ENCODE measurements at places on chromosomes 12 and 14.

- no peak for DNase-seq
Observed at GRCh38 chr12:95473231-95473883, 595 bp upstream of the METAP2 start.

DNA sequence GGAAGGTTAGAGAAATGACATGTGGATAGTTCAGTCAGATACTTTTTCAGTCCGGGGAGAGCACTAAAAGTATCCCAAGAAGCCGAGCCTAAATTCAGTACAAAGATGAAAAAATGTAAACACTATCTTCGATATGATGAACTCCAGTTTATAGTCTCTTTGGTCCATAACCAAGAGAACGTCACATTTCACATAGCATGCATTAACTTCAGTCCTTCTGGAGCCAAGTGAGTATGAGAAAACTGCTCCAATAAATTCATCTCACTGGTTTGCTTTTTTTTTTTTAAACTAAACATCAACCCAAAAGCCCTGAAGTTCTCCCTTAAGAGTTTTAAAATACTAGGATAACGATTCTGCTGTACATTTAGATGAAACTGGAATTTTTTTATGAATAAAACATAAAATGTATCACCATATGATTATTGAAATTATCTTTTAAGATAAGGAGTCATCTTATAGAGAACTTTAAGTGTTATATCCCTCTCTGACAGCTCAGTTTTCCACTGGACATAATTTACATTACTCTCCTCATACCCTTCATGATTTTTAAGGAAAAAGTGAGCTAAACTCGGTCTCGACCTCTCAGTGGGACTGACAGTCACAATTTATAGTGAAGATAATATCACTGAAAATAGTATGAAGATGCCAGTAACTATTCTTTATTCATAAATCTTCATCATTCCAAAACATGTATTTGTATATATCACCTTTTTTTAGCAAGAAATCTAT lies 841.5 kb upstream of the FLRT2 start:
- no peak for DNase-seq

- no peak for DNase-seq
Observed at GRCh38 chr12:50655374-50655921, 108.5 kb upstream of the ATF1 start.

DNA sequence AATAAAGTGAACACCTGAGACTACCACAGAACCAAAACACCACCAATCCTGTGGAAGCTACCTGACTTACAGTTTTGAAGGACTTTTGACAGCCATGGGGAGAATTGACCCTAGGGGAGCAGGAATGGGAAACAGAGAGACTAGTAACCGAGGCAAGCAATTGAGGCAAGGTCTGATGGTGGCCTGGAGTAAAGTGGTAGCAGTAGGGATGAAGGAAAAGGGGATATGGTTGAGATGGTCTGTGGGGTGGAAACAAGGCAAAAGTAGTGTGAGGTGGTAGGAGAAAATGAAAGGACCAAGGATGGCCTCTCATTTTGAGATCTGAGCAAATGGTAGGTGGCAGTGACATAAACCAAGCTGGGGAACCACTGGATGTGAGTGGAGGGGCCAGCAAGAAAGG lies 4.2 kb upstream of the IRF9 start:
- DNase-seq: no peak

DNA sequence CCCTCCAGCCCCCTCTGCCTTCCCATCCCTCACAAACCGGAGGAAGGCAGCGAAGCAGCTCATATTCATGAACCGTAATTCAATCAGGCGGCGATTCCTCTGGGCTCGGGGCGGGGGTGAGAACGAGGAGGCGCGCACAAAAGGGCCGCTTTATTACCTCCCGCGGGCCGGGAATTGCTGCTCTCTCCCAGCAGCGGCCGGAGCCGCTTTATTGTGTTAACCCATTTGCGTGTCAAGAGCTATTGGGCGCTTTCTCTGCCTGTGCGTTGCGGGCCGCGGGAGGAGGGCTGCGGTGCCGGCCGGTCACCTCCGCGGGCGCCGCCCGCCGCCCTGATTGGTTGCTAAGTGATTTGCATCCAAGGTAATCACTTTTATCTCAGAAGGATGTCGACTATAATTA lies 4.8 kb downstream of the FAM222A start:
- DNase-seq: no peak

GRCh38 chr12:30000401-30000800 lies 216.7 kb upstream of the TMTC1 start:
- no peak for DNase-seq

GRCh38 chr12:90124914-90125313 lies 416.3 kb upstream of the ATP2B1 start:
- DNase-seq: no peak

DNA sequence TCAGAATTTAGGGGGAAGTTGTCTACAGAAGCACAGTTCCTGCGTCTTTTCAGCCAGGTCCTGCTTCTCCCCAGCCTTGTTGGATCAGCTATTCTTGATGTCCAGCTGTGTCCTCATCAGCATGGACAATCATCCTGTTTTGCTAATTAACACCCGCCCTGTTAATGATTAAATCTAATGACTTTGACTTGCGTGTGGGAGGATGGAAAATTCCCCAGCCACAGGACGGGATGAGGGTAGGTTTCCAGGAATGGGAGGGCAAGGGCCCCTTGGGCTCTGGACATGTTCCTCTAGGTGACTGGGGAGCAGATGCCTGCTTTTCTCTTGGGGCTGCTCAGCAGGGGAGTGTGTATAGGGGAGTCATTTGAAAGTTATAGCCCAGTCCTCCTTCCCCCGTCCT lies 5.3 kb upstream of the PPP1R1A start:
- DNase-seq: no peak

DNA sequence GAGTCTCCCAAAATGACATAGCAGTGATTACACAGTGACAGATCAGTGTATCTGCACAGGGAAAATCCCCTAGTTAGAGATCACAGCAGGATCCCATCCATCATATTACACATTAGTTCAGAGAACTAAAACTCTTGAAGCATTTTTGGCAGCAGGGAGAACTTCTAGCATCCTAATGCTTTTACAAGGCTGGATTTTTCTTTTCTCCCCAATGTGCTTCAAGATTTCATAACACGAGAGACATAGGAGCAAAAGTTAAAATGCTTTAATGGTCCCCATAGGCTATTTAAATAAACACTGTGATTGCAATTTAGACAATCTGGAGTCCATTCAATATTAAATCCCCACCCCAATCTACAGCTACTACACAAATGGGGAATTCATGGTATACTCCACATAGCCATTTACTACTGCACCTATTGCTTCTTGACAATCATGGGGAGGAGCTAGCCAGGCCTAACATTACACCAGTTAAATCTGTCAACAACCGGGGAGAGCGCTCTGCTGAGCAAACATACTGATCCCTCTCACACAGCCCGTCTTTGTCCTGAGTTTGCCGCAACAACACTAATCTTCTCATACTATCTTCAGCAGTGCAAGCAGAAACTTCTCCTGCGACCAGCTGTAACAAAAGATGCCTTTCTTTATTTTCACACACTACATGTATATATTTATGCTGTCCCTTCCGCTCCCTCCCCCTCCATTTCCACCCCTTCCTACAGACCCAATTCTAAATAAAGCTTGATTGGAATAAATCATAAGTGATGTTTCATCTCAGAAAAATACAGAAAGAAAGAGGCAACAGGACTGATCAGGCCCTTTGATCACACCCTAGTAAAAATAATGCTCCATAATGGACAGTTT lies 120.3 kb upstream of the SOX5 start:
- DNase-seq: peak; percentile 4

DNA sequence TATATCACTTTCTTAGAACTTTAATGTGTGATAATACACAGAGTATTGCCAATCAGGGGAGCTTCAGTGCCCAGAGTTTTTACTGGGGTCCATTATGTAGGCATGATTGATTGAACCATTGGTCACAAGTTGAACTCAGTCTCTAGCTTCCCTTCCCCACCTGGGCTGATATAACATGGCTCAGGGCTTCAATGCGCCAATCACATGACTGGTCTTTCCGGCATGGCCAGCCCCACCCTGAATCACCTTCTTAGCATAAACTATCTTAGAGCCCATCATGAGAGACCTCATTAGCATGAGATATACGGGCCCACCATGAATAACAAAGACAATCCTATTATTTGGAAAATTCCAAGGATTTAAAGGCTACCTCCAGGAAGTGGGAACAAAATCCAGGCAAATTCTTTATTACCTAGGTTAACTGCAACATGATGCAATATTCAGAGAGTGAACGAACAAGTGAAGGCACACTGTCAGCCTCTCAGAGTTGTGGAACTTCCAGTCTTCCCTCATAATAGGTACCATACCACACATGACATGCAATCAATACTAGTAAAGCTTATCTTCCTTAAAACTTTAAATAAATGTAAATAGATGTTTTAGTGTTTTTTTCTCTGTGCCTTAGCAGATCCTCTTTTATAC lies 3.2 kb upstream of the CLEC4A start:
- DNase-seq: no peak

GRCh38 chr12:122602456-122602855 lies 75.4 kb downstream of the KNTC1 start:
- DNase-seq: no peak

DNA sequence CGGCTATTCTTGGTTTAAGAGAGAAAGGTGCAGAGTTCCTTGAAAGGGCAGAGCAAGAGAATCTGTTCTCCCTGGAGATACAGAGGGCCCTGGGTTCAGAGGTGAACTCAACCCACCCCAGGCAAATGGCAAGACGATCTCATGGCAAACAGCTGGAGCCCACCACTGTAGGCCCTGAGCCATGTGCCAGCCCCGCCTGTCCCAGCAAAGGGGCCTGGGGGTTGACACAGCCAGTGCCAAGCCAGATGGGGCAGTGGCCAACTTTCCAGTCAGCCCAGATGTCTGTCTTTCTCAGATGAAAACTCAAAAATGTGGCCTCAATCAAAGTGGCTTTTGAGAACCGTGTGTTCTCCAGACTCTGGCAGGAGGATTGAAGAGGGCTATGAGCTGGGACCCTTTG lies 51.8 kb downstream of the ISCA2 start:
- no peak for DNase-seq

- DNase-seq: no peak
Observed at GRCh38 chr14:20219033-20219432, 4.5 kb upstream of the OR11H6 start.

- no peak for DNase-seq
Observed at GRCh38 chr12:3182426-3182825, 105.2 kb downstream of the TSPAN9 start.

DNA sequence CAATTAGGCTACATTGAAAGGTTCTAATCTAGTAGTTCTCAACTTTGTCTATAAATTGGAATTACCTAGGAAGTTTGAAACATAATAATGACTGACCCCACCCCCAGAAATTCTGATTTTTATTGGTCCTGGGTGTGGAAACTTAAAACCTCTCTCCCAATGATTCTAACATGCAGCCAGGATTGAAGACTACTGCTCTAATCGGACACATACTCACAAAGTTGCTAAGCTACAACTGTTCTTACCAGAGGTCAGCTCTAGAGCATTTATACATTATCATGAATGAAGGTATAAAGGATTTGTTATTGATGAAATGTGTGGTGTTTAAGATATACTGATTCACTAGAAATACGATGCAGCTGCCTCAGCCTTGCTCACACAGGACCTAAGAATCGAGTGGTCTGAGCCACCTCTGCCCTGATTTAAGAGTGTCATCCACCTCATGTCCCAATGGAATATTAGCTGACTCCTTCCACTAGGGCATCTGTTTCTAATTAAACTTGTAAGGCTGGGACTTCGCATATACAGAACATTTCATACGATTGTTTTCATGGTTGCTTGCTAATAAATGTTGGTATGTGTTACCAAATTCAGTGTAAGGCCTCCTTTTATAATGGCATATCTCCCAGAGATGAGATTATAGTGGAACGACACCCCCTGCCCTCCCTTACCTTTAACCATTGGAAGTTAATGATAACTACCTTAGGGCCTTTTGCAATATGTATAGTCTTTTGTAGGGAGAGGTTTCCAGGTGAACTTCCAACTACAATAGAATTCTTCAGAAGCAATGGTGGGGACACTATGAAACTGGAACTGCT lies 410.8 kb upstream of the PDE3A start:
- DNase-seq: no peak

DNA sequence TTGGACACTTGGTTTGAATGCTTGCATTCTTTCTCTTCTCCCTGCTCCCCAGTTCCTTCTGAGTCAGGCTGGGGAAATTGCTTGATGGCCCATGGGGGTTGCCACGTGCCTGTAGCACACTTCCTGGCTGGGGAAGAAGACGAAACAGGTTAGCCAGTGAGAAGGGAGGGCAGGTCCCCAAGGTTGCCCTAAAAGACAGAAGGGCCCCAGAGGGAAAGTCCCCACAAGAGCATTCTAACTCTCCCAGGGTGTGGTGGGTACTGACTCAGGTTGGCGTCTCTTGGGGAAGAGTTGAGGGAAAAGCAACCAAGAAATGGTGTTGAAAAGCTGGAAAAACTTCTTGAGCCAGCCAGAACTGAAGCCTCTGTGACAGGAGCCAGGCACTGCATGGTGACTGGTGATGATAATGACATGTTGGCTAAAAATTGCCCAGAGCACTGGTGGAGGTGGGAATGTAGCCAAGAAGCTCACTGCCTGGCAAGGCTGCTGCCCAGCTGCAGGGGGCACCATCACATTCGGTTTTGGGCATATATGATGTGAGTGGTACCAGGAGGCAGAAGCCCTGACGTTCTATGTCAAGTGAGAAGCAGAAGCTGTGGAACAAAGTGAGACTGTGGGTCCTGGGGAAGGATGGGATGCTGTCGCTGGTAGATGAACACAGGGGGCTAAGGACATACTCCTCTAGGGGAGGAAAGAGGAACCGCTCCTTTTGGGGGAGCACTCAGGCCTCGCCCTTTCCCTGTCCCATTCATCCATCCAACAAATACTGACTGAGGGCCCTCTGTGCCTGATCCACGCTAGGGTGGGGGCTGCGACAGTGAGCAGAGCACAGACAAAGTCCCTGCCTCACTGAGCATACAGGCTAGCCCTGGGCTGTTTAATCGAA lies 8.1 kb upstream of the RABGGTA start:
- DNase-seq: no peak

- DNase-seq: no peak
Observed at GRCh38 chr12:91639327-91639726, 456.7 kb upstream of the DCN start.

DNA sequence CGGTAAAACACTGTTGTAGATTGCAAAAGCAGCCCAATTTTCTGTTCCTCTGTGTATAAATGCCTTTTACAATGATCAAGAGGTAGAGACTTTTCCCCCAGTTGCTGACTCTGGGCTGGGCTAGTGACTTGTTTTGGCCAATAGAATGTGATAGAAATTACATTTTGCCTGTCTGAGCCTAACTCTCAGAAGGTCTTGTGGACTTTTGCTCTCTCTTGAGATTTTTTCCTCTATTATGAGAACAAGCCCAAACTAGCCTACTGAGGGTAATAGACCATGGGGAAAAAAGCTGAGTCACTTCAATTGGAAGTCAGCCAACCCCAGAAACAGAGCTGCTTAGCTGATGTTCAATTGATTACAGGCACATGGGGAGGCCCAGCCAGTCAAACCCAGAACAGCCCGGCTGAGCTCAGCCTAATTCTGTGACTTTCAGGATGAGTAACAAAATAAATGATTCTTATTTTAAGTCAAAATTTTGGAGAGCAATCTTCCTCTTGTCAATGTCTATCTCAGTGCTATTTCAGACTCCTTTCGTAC lies 61.4 kb downstream of the MYF5 start:
- DNase-seq: no peak
